Type B pancreatic cell (in vitro differentiated cells): ENCODE measurements at places on chromosomes 2 and 18. TPM values are rescaled to one million over a fixed set of nuclear protein-coding genes. Genes with fewer than 3 reads are reported as not detected.

DNA sequence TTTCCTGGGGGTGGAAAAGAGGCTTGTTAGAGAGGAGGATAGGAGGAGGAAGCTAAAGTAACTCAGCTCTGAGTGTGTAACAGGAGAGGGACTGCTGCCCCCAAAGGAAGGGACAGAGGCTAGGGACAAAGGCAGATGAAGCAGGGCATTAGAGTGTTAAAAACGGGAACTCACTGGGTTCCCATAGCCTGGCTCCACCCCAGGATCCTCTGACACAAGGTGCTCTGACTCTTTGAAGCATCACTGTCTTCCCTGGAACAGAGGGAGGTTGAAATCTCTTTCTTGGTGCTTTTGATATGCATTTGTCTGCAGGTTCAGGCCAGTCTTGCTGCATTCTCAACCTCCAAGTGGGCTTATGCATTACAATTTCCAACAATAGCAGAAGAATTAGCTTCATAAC lies 22.9 kb downstream of the IL36A start:
- no peak for DNase-seq

GRCh38 chr2:239236808-239237205 lies 164.0 kb downstream of the HDAC4 start:
- no peak for DNase-seq

Gene FOXD4L1
- 0.48 TPM in 1 of 2 replicates, not detected in the other for total RNA-seq

DNA sequence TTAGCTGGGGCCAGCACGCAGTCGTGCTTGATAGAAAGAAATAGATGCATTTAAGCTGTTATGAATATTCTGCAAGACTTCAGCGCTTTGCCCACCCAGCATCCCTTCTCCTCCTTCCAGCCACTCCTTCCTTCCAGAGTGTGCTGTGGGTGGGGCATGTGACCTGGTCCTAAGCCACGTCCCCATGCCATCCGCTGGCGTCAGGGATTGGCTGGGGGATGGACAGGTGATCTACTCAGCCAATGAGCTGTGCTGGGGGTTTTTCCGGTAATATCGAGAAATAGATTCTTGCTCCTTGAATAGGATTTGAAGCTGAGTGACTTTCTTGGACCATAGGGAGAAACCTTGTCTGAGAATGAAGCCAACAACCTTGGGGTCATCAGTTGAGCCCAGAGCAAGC lies 4.8 kb upstream of the ZAP70 start:
- DNase-seq = no peak

DNA sequence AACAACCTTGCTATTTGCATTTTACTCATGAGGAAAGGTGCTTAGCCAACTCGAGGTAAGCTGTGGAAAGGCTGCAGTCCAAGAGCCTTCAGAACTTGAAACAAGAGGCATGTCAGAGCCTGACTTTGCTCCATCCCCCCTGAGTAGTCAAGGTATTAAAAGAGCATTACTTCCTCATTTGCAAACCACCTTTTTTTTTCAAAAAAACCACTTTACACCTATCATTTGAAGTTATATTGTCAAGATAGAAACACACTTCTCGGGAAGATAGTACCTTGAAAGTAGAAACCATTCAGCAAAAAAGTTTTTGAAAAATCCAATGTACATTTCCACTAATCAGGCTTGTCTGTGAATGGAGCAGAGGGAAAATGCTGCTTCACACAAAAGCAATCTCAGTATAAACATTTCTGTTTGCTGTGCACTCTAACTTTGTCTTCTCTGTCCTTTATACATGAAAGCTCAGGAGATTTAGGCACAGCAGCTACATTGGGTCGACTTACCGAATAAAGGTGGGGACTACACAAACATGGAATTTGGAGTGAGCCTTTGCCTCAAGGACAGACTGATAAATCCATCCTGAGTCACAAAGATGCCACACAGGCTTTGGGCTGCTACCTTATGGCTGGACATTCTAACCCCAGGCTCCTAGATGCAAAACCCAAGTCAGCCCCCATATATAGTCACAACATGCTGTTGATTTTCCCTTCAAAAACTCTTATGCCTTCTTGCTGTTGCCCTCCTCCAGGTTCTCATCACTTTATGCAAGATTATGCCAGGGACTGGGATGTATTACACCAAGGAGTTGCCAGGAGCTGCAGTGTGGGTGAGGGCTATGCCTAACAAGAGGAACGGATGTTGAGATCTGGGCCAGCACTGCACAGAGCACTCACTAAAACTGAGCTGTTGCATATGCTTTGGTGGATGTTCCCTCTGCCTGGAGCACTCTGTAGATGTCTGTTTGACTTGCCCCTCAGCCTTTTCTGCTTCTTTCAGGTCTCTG lies 41.4 kb upstream of the EML4 start:
- DNase-seq = no peak

DNA sequence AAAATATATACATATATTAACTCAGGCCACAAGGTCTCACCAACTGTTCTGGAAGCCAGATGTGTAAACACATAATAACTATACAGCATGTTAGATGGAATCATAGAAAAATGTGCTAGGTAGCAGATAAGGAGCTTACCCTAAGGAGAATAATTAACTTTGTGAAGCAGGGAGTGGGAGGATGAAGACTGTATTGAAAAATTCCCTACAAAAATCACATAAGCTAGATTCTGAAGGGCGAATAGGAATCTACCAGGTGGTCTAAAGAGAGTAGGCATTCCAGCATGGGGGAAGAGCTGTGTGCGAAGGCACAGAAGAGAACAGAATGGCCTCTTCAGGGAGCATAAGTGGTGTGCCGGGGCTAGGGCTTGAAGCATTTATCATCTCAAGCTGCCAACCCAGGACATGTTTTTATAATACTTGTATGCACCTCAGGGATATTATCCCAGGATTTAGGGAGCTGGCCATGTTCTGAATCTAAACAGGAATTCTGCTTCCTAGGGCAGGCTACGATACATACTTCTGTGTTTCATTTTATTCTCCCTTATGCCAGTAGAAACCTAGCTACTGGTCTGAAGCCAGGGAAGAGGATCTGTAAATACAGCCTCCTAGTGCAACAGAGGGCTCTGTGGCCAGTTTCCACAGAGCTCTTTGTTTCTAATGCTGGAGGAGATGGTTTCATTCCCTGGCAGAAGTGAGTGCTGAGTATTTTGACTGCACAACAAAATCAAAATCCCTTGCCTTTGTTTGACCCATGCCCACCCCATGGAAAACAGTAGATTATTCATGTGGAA lies 56.7 kb downstream of the NEMP2 start:
- no peak for DNase-seq

DNA sequence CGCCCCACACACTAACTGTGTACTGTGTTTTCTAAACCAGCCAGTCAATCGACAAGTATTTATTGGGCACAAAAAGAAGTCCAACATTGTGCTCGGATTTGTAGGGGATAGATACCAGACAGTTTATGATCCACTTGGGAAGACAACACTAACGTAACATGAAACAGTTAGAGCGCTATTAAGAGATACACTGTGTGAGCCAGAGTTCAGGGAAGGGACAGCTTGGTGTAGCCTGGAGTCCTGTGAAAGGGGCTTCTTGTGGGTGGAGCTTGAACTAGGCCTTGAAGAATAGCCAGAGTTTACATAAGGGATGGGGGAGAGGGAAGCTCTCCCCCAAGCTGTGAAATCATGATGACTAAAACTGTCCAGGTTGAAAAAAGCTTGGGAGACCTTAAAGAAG lies 176.4 kb upstream of the TCF4 start:
- no peak for DNase-seq

DNA sequence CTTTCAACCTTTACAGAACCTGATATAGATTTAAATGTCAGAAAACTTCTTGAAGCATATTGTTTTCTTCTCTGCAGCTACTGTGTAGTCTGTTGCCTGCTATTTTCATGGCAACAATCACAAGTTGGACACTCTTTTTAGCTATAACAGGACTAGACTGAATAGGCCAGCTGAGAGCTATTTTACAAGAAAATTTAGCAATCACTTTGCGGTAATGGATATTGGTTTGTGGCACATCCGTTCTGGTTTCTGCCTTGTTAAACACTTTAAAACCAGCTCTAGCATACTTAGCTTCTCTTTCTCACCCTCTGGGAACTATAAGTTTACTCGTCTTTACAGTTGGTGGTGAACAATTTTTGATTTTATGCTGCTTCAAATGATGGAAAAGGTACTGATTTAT lies 125.7 kb downstream of the MAP2 start:
- no peak for DNase-seq

Gene CCL20
- total RNA-seq = 1.7 and 3.2 TPM in 2 replicates

Gene SERPINB3
- 0.86 and 0.94 TPM in 2 replicates for total RNA-seq

Gene LCT
- 2.8 and 7.2 TPM in 2 replicates for total RNA-seq

DNA sequence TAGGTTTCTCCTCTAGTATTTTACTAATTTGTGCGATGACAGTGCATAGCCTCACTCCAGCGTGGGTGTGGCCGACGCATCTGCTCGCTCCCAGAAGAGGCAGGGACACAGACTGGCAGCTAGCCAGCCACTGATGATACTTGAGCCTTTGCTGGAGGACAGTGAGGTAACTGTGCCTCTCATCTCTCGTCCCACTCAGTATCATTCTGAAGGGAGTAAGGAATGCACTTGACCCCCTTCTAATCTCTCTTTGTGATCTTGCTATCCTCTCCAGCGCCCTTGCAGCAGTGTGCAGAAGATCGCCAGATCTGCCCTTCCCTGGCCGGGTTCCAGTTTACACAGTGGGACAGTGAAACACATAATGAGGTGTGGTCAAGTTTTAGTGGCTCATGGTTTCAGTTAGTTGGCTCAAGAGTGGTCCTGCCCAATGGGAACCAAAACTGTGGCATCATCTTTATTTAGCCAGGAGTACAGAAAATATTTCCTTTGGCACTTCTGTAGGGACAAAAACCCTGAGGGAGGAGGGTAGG lies 17.5 kb downstream of the NCAPH start:
- DNase-seq = no peak

GRCh38 chr2:240640939-240641338 lies 15.7 kb downstream of the GPR35 start:
- DNase-seq = peak; percentile 71
